Kidney (tissue), 22 donors: ENCODE measurements at places on chromosomes 3 and 15.

DNA sequence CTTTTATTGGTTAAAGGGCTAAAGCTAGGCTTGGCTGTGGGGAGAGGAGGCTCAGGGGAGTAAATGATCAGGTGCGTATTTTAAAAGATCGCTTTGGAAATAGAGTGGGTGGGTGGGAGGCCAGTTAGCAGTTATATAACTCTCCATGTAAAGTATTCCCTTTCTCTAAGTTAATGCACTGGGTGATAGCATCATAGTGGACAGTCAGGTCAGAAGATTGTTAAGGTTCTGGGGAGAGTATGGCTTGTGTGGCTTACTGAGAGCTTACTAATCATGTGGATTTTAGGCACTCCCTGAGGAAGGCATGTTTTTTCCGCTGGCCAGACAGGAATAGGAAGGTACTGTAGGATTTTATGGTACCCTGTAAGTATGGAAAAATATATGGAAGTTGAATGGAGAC, 6.3 kb upstream of the EIF3J start:
- no peak overlapping the region for H3K4me3 ChIP-seq
- no peak overlapping the region for H3K27ac ChIP-seq
- DNase-seq, result no peak
- no peaks in the 10 kb centered on the region for H3K36me3 ChIP-seq

DNA sequence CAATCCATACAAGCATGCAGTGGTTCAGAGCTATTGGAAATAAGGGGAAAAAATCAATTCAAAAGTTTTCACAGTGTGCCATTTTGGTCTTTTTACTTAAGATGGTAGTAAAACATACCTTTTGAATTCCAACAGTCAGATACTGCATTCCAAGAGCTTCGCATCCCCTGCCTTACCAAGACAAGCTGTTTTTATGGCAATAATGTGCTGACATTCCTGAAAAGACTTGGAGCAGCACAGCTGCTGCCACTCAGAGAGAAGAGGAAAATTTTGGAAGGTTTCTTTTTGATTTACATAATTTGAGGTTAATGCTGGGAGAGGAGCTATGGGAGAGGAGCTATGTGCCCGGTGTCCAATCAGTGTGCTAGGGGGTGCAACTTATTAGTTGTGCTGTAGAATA, 148.3 kb downstream of the FEZF2 start:
- no peak overlapping the region for H3K4me3 ChIP-seq
- no peaks in the 10 kb centered on the region for H3K4me1 ChIP-seq
- H3K36me3 ChIP-seq, result peaks cover under 1% of the 10 kb centered on the region
- H3K27ac ChIP-seq, result no peak overlapping the region
- H3K27me3 ChIP-seq, result no peaks in the 10 kb centered on the region

GRCh38 chr15:72764656-72765055, 18.9 kb downstream of the ADPGK start:
- no peaks in the 10 kb centered on the region for H3K4me1 ChIP-seq
- H3K27ac ChIP-seq, result no peak overlapping the region
- H3K27me3 ChIP-seq, result no peaks in the 10 kb centered on the region
- no peak overlapping the region for H3K4me3 ChIP-seq
- no peak for DNase-seq

DNA sequence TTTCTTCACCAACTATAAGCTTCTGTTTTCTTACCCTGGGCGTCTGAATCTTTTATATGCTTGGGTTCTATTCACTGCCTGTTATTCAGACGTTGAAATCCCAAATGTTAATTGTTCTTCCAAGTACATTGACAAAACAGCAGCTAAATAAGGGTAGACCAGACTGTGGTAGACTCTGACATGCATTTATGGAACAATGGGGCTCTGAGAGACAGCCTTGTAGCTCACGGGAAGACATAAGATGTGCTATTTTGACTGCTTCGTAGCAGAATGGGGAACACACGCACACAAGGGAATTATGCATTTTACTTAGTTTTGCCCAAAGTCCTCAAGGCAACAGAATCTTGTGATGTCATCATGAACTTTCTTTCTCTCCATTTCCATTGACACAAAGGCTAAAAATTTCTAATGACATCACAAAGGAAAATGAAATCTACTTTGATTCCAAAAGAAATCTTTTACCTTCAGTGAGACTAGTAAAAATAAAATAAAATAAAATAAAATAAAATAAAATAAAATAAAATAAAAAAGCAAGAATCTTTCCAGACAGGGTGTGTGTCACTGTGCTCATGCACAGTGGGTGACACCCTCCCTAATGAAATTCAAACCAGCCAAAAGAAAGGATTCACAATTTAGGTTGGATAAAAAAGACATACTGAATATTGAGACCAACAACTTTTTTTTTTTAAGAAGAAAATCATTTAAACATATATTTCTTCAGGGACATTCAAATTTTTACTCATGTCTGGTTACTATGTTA, 346.6 kb downstream of the ZBTB20 start:
- no peaks in the 10 kb centered on the region for H3K27me3 ChIP-seq
- no peak for DNase-seq
- H3K36me3 ChIP-seq, result no peaks in the 10 kb centered on the region

GRCh38 chr15:90994059-90994416, 297 bp downstream of the PRC1 start:
- H3K27ac ChIP-seq, result peak overlapping the region; percentile 57
- no peak for DNase-seq
- no peaks in the 10 kb centered on the region for H3K4me1 ChIP-seq
- no peaks in the 10 kb centered on the region for H3K27me3 ChIP-seq
- H3K4me3 ChIP-seq, result peak overlapping the region; percentile 73

GRCh38 chr3:76024640-76025039, 239.3 kb upstream of the ZNF717 start:
- no peaks in the 10 kb centered on the region for H3K4me1 ChIP-seq
- DNase-seq, result peak; percentile 54
- no peaks in the 10 kb centered on the region for H3K36me3 ChIP-seq

DNA sequence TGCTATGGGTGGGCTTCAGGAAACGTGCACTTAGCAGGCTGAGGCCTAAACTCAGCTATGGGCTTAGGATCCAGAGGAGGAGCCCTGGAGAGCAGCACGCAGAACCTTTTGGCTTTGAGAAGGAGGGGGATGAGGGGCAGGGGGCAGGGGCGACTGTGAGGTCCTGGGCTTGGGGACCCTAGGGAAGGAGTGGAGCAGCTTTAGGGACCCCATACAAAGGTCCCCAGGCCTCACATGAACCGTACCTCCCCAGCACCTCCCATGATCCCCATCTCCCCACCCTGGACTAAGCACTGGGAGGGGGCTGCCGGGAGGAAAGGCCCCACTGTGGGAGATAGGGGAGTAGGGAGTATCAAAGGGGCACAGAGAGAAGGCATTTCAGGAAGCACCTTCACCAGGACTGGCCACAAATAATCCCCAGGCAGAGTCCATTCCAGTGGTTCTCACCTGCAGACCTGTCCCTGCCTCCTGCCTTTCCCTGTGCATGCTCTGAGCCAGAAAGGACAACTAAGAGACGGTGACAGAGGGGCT, 62.0 kb upstream of the KLF13 start:
- H3K36me3 ChIP-seq, result no peaks in the 10 kb centered on the region
- H3K27ac ChIP-seq, result peak overlapping the region; percentile 86
- H3K4me3 ChIP-seq, result no peak overlapping the region
- peaks cover 34% of the 10 kb centered on the region for H3K4me1 ChIP-seq
- H3K27me3 ChIP-seq, result no peaks in the 10 kb centered on the region

GRCh38 chr15:68770216-68770615, 50.5 kb downstream of the ANP32A start:
- no peaks in the 10 kb centered on the region for H3K4me1 ChIP-seq
- H3K27ac ChIP-seq, result no peak overlapping the region
- H3K36me3 ChIP-seq, result no peaks in the 10 kb centered on the region
- no peak overlapping the region for H3K4me3 ChIP-seq

DNA sequence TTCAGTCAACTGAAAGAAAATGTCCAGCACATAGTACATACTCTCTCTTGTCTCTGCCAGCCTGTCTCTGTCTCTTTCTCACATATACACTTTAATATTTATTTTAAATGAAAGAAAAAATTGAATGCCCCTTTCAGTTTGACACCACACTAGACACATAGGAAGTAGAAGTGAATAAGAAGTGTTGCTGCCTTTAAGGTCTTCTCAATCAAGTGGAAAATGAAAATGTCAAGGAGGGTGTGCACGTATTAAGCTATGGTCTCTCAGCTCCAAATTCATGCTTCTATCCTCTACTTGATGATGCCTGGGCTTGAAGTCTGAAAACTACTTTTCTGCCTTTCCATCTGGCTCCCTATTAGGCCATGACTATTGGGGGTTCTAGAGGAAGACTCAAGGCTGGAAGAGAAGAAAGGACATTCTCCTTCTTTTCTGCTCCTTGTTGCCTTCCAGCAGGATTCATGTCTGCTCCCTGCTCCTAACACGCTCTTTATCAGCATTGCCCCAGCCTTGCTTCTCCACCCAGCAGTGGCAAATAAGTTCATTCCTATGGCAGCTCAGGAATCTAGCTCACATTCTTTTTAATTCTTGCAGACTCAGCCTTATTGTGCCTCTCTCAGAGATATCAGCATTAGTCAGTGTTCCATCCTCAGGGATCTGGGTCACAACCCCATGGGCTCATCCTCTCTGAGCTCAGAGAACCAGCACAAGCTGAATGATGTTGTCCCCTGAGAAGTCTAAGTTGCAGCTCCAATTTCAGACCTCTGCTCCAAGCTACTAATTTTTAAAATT, 609.1 kb upstream of the GRM7 start:
- no peaks in the 10 kb centered on the region for H3K4me1 ChIP-seq
- no peaks in the 10 kb centered on the region for H3K27me3 ChIP-seq
- no peak overlapping the region for H3K27ac ChIP-seq
- H3K4me3 ChIP-seq, result no peak overlapping the region

- no peaks in the 10 kb centered on the region for H3K36me3 ChIP-seq
- H3K4me1 ChIP-seq, result no peaks in the 10 kb centered on the region
- no peaks in the 10 kb centered on the region for H3K27me3 ChIP-seq
- H3K27ac ChIP-seq, result no peak overlapping the region
These were observed 259.6 kb upstream of the UBE2E1 start for GRCh38 chr3:23546181-23546580.

GRCh38 chr3:126338790-126339288, 18.4 kb downstream of the KLF15 start:
- no peak for DNase-seq
- peaks cover 3% of the 10 kb centered on the region for H3K4me1 ChIP-seq
- no peaks in the 10 kb centered on the region for H3K36me3 ChIP-seq
- no peak overlapping the region for H3K27ac ChIP-seq
